ENCODE measurements at places on chromosomes 4 and X.

DNA sequence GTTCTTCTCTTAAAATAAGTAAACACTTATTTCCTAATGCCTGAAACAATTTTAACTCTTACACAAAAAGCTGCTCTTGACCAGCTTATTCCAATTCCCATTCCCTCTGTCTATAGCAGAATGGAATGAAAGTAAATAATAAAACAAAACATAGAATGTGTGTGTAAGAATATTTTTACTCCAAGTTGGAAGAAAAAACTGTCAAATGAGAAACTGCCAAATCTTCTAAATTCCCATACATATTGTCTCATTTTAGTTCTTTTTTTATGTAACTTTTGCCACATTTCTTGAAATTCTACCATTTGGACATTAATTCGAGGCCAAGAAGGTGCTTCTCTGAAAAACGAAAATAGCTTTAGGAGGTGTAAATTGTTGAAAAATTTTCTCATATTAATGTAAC lies 477.1 kb downstream of the FAT4 start:
- no peak for DNase-seq
- no peaks in the 10 kb centered on the region for H3K27me3 ChIP-seq
- H3K27ac ChIP-seq, result no peak overlapping the region
- no peaks in the 10 kb centered on the region for H3K36me3 ChIP-seq

- H3K4me3 ChIP-seq, result no peak overlapping the region
- no peak overlapping the region for H3K27ac ChIP-seq
- peaks cover 76% of the 10 kb centered on the region for H3K36me3 ChIP-seq
- no peak for DNase-seq
- no peaks in the 10 kb centered on the region for H3K27me3 ChIP-seq
Observed at GRCh38 chrX:49116716-49117115, 6.8 kb downstream of the GPKOW start.

DNA sequence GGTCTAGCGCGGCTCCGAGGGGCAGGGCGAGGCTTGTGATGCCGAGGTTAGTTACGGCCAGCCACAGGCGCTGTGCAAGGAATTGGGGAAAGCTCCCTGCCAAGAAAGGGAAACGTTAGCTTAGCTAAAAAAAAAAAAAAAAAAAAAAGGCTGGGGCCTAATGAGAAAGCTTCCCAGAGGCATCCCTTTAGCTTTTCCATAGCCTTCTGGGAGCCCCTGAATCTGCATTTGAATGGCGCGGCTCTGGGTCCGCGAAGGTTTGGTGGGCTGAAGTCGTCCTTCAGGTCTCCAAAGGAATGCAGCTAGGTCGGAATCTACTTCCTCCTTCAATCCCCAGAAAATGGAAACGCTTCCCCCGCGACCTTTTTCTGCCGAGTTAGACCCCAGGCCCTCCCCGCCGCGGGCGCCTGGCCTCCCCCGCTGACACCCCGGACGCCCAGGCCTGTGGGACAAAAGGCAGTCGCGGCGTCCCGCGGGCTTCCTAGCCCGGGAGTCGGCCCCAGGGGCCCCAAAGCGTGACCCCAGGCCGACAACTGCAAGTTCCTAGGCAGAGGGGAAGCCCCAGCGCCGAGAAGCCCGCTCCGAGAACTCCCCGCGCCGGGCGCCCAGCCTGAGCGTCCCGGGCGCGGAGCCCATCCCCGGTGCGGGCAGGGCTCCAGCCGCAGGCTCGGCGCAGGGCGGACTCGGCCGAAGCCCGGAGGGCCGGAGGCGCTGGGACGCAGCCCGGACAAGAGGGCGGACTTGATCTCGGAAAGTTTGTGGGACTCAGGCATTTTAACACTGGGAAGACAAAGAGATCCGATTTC lies 605 bp upstream of the FAT1 start:
- no peaks in the 10 kb centered on the region for H3K4me1 ChIP-seq
- H3K27ac ChIP-seq, result no peak overlapping the region
- no peaks in the 10 kb centered on the region for H3K27me3 ChIP-seq
- DNase-seq, result no peak
- H3K4me3 ChIP-seq, result no peak overlapping the region

- H3K36me3 ChIP-seq, result peaks cover 27% of the 10 kb centered on the region
- DNase-seq, result peak; percentile 61
- peak overlapping the region; percentile 98 for H3K27ac ChIP-seq
- H3K4me3 ChIP-seq, result peak overlapping the region; percentile 66
- peaks cover 28% of the 10 kb centered on the region for H3K4me1 ChIP-seq
Observed at GRCh38 chr4:177441061-177441802, 1.0 kb downstream of the AGA start.

DNA sequence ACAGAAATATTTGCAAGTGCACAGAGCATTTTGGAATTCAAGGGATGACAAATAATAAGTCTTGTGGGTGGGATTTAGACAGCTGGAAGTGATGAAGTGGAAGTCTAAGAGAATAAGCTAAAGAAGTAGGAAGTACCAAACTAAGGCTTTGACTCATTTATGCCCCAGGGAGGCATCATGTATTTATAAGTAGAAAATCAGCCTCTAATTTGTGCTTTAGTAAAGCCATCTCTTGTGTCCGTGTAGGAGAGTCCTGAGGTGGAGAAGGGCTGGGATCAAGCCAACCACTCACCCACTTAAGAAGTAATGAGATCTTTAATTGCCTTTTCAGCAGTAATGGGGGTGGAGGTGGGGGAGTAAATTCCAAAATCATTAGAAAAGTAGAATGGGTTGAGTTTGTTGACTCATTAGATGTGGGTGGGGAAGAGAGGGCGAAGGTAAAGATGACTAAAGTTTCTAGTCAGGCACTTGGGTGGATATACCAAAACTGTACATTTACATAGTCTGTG lies 356.7 kb downstream of the STIM2 start:
- no peak overlapping the region for H3K27ac ChIP-seq
- no peak overlapping the region for H3K4me3 ChIP-seq
- no peaks in the 10 kb centered on the region for H3K4me1 ChIP-seq
- no peaks in the 10 kb centered on the region for H3K36me3 ChIP-seq

GRCh38 chr4:53866055-53866454 lies 198.3 kb downstream of the CHIC2 start:
- H3K27me3 ChIP-seq, result no peaks in the 10 kb centered on the region
- no peak for DNase-seq
- H3K36me3 ChIP-seq, result no peaks in the 10 kb centered on the region
- no peak overlapping the region for H3K27ac ChIP-seq

DNA sequence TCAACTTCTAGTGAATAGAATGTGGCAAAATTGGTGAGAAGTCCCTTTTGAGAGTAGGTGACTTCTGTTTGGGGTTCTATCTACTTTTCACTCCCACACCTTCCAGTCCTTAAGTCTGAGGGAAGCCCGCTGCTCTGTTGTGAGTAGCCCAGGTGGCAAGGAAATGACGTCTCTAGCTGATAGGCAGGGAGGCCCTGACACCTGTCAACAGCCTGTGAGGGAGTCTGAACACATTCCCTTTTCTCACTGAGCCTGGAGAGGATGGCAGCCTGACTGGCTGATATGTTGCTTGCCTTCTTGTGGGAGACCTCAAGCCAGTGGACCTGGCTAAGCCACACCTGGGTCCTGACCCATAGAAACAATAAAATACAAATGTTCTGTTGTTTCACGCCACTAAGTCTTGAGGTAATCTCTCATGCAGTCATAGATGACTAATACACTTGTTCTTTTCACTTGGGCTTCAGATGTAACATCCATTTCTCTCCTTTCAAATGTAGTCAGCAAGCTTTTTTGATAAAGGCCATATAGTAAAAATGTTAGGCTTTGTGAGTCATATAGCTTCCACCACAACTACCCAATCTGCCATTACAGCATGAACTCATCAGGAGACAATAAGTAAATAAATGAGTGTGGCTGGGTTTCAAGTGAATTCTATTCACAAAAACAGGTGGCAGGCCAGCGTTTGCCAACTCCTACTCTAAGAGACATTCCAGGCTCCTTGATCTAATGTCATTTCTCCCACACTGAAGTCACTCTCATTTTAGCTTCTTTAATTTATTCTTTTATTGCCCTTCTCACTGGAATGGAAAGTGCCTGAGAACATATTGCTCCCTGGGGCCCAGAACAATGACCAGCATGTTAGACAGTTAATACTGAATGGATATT lies 265.1 kb upstream of the MAD2L1 start:
- no peaks in the 10 kb centered on the region for H3K4me1 ChIP-seq
- no peak for DNase-seq
- no peaks in the 10 kb centered on the region for H3K27me3 ChIP-seq

GRCh38 chr4:1178300-1179088 lies 6.1 kb upstream of the SPON2 start:
- no peak overlapping the region for H3K27ac ChIP-seq
- H3K27me3 ChIP-seq, result no peaks in the 10 kb centered on the region
- H3K4me1 ChIP-seq, result no peaks in the 10 kb centered on the region
- H3K36me3 ChIP-seq, result no peaks in the 10 kb centered on the region
- H3K4me3 ChIP-seq, result no peak overlapping the region

GRCh38 chr4:2936773-2937145 lies 26.4 kb downstream of the NOP14 start:
- no peak overlapping the region for H3K4me3 ChIP-seq
- no peak for DNase-seq
- no peak overlapping the region for H3K27ac ChIP-seq
- H3K27me3 ChIP-seq, result no peaks in the 10 kb centered on the region
- H3K36me3 ChIP-seq, result peaks cover 64% of the 10 kb centered on the region
- peaks cover 49% of the 10 kb centered on the region for H3K4me1 ChIP-seq

- H3K36me3 ChIP-seq, result no peaks in the 10 kb centered on the region
- no peak overlapping the region for H3K27ac ChIP-seq
- no peaks in the 10 kb centered on the region for H3K27me3 ChIP-seq
- H3K4me1 ChIP-seq, result no peaks in the 10 kb centered on the region
Observed at GRCh38 chrX:103817502-103817901, 14.6 kb downstream of the RAB9B start.

DNA sequence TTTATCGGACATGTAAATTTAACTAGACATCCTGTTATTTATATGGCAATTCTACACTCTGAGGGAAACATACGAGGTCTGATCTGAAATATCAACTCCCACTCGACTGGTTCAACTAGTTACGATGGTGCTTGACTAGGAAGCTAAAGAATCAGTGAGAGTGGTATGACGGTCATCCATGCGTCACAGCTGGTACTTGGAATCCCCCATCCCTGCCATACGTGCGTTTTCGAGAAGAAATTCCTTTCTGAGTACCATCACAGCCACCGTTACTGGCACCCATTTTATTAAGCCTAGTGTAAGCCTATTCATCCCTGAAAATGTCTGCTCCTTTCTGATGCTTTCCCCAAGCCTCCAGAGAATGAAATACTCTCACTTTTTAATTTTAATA lies 695 bp upstream of the PIGA start:
- peaks cover 19% of the 10 kb centered on the region for H3K4me1 ChIP-seq
- H3K36me3 ChIP-seq, result peaks cover 19% of the 10 kb centered on the region
- peak overlapping the region; percentile 56 for H3K27ac ChIP-seq
- peak overlapping the region; percentile 67 for H3K4me3 ChIP-seq
- no peaks in the 10 kb centered on the region for H3K27me3 ChIP-seq
- no peak for DNase-seq

GRCh38 chr4:110704748-110705439 lies 82.0 kb upstream of the PITX2 start:
- no peaks in the 10 kb centered on the region for H3K4me1 ChIP-seq
- H3K27ac ChIP-seq, result no peak overlapping the region
- H3K27me3 ChIP-seq, result peaks cover 3% of the 10 kb centered on the region
- no peak overlapping the region for H3K4me3 ChIP-seq

DNA sequence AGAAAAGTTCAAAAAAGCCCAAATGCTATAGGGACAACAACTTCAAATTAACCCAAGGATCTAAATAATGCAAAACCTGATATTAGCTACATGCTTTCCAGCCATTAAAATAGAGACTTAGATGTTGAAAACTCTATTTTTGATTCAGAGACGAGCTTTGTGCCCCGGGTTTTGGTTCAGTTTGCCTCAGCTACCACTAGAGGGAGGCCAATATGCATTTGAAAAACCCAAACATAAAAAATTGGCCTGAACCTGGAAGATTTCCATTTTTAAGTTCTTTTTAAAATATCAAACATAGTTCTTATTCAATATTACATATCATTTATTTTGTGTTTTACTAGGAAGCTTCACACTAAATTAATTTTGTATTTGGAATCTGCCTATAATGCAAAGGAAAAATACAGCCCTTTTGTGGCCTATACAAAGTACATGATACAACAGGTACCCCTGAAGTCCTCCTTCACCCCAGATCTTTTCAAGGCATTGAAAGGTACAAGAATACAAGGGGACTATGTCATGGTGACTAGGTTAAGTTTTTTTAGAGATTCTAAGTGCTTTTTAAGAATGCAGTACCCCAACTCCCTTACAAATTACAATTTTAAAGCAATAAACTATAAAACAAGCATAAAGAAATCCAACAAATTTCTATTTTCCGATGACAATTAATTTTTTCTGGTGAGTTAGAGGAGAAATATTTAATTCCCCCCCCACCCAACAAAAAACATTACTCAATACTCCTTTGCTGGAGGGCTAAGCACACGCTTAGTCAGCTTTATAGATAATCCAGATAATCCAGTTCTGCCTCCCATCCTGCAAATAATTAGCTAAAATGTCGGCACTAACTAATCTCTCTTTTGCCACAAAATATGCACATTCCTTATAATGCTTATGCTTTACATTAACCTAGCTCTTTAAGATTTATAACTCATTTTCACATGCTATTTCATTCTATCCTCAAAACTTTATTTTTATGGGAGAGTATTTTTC lies 97.7 kb upstream of the PTPN13 start:
- H3K36me3 ChIP-seq, result no peaks in the 10 kb centered on the region
- DNase-seq, result peak; percentile 52
- peaks cover under 1% of the 10 kb centered on the region for H3K27me3 ChIP-seq
- no peak overlapping the region for H3K27ac ChIP-seq

DNA sequence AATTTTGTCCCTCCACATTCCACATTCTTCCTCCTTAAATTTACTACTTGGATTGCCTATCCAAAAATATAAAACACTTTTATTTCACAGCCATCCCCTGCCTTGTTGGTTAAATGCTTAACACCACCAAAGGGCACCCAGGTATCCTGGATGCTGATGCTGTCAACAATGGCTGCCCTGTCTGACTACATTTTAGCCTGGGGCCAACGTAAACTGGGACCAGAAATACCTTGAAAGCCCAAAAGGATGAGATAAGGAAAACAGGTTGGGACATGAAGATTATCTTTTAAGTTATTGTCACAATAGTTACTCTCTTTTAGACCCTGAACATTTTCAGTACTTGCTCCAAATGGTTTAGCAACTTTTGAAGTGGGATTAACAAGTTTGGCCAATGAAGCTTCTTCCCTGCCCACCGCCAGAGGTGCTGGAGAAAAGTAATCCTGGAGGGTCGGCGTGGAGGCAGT lies 775 bp upstream of the YIPF6 start:
- DNase-seq, result peak; percentile 6
- H3K4me1 ChIP-seq, result peaks cover 29% of the 10 kb centered on the region

GRCh38 chr4:186807808-186808629 lies 84.4 kb upstream of the FAT1 start:
- H3K4me1 ChIP-seq, result no peaks in the 10 kb centered on the region
- DNase-seq, result no peak
- no peaks in the 10 kb centered on the region for H3K36me3 ChIP-seq

DNA sequence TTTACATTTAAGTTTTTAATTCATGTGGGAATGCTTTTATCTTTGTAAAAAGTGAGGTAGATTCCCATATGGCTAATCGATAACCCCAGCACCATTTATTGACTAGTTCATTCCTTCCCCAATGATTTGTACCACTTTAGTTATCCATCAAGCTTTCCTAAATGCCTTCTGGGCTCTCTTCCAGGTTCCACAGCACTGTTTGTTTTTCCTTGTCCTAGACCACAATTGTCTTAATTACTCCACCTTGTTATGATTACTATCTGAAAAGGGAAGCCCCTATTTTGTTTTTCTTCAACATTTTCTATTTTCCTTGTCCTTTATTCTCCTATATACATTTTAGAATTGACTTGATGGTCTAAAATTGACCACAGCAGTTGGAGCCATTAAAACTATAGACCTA lies 48.5 kb upstream of the GPRIN3 start:
- no peaks in the 10 kb centered on the region for H3K27me3 ChIP-seq
- H3K36me3 ChIP-seq, result no peaks in the 10 kb centered on the region
- DNase-seq, result no peak
